ENCODE measurements at places on chromosomes 13 and 19. TPM values are rescaled to one million over a fixed set of nuclear protein-coding genes. Genes with fewer than 3 reads are reported as not detected.

DNA sequence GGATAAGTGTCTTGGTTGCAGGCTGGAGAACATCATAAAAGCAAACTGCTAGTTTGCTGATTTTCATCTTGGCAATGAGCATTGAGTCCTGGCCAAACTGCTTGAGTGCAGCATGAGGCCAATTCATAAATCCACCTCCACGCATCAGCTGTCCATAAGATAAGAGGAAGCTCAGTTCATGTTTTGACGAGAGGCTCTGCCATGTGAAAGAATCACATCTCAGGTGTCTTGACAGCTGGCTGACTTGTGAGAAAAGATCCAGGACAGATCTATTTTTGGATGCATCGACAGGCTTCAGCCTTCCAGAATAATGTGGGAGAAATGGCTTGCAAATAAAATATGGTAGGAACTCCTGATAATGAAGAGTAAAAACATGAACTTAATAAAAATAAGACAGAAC lies 5.4 kb upstream of the ZNF682 start:
- DNase-seq = no peak

DNA sequence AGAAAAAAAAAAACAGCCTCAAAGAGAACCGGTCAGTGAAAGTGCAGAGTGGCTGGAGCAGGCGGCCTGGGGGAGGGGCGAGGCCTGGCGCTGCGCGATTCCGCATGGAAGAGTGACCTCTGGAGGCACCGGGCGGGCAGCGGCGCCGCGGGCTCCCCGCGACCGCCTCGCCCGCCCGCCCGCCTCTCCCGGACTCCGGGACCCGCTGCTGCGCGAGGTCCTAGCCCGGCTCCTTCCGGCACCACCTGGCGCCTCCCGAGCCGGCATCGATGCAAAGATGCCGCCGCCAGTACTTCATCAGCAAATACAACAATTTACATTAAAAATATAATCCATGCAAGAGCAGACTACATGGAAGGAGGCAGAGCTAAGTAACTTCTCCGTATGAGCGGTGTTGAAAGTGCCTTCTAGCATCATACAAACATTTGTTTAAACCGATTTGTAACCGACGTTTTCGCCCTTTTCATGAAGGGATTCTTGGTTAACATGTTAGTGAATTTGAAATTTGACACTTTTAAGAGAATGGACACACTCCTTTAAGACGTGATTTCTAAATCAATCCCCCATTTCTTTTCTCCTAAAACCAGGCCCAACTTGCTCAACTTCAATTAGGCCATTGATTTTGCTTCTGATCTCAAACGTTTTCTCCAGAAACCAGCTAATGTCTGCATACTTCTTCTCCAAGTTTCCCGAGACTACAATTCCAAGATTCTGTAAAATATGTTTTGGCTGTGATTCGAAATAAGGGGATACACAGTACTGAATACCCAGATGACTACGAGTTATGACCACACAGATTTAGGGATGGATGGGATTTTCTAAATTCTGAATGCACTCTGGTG lies 2.1 kb downstream of the EFNB2 start:
- DNase-seq = peak; percentile 83

DNA sequence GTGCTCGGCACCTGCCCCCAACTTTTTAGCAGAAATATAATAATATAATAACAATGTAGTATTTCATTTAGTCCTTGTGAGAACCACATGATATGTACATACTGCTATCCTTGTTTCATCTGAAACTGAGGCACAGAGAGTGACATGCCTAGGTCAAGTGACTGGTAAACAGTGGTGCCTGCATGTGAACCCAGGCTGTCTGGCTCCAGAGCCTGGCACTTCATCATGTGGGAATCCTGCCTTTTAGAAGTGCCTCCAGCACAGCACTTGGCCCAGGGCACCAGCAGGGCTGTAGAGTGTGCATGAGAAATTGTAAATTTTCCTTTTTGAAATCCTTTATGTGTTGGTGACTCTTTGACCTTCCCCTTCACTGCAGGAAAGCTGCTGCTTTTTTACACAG lies 27.4 kb downstream of the PRAM1 start:
- DNase-seq = no peak

Gene ALKBH6
- 11.5 TPM for total RNA-seq

GRCh38 chr19:13989487-13989886 lies 16.6 kb downstream of the RFX1 start:
- DNase-seq = no peak

DNA sequence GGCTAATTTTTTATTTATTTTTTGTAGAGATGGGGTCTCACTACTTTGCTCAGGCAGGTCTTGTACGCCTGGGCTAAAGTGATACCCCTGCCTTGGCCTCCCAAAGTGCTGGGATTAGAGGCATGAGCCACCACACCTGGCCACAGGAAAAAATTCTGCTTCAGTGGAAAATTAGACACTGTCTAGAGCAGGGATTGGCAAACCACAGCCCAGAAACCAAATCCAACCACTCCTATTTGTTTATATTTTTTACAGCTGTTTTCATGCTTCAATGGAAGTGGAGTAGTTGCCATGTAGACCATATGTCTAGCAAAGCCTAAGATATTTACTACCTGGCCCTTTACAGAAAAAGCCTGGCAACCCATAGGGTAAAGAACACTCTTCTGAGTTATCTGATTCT lies 123.7 kb upstream of the MRI1 start:
- DNase-seq = no peak

- DNase-seq = no peak
Measured at GRCh38 chr19:10681658-10682057, 19.6 kb upstream of the QTRT1 start.

Gene AMER2
- not detected for total RNA-seq

Gene EHD2
- total RNA-seq = 133 TPM

Gene ZNF606
- total RNA-seq = 8.9 TPM

GRCh38 chr19:2733930-2734588 lies 5.8 kb downstream of the SLC39A3 start:
- DNase-seq = no peak

DNA sequence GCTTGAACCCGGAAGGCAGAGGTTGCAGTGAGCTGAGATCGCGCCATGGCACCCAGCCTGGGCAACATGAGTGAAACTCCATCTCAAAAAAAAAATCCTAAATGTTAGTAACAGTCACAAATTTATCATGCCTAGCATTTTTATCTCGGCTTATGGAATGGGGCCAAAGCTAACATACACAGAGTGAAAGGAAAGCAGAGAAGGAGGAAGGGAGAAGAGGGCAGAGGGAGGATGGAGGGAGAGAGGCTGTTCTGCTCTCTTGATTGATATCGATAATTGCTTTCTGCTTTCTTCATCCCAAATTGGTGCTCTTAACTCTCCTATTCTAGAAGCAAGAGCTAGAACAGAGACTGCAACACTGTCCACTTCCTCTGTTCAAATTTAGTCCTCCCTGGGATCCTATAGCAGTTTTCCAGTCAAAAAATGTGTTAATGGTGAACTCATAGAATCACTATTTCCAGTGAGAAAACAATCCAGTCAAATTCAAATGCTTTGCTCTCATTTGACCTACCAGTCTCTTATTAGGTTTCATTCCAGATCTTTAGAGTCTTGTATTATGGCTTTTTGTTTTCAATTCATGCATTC lies 15.8 kb upstream of the TUBGCP3 start:
- no peak for DNase-seq

- DNase-seq = no peak
Measured at GRCh38 chr13:83549671-83550070, 332.6 kb downstream of the SLITRK1 start.

GRCh38 chr19:27774827-27775226 lies 1438.1 kb downstream of the UQCRFS1 start:
- no peak for DNase-seq

Gene RXFP2
- total RNA-seq = not detected

- no peak for DNase-seq
Measured at GRCh38 chr13:97276862-97277269, 54.7 kb downstream of the MBNL2 start.

Gene ADAMTS10
- 6.5 TPM for total RNA-seq

Gene SLITRK5
- under 0.01 TPM for total RNA-seq

DNA sequence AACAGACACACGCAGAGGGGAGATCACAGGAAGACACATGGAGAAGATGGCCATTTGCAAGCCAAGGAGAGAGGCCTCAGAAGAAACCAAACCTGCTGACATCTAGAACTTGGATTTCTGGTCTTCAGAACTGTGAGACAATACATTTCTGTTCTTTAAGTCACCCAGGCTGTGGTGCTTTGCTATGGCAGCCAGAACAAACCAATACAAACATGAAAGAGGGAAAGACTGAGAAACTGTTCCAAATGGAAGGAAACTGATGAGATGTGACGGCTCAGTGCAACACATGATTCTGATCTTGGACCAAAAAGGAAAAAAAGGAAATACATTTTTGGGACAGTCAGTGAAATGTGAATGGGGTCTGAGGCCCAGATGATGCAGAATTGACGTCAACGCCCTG lies 30.2 kb upstream of the SACS start:
- DNase-seq = no peak

- no peak for DNase-seq
Measured at GRCh38 chr19:2051773-2052704, 995 bp upstream of the MKNK2 start.

GRCh38 chr13:53490752-53491151 lies 462.1 kb downstream of the OLFM4 start:
- no peak for DNase-seq

Gene TEAD2
- 31.1 TPM for total RNA-seq

- no peak for DNase-seq
Measured at GRCh38 chr13:45715351-45715750, 13.2 kb downstream of the CBY2 start.

DNA sequence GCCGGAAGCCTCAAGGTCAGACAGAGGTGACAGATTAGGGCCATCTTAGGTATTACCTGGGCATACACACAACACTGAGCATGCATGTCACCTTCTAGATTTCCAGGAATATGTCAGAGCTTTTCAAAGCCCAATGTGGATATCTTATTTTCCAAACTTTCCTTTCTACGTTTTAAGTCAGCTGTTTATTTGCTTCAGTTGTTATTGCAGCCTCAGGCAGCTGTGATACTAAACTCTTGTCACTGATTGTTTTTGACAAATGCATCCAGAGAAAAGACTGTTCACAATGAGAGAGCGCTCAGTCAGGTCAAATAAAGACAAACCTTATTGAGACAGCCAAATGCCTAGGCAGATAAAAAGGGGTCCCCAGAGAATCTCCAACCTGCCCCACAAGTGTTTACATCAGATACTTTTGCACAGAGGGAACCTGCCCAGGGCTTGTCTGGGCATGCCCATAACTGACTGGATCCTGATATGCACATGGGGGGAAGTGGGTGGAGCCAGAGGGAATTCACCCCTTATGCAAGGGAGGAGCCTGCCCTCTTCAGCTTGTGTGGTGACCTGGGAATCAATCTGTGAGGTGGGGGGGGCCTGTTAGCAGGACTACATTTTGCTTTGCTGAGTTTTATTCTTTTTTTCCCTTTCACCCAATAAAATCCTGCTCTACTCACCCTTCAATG lies 28.5 kb downstream of the MED4 start:
- DNase-seq = no peak

GRCh38 chr13:39577203-39577602 lies 25.8 kb downstream of the LHFPL6 start:
- no peak for DNase-seq

Gene RFX2
- 4.0 TPM for total RNA-seq

- DNase-seq = no peak
Measured at GRCh38 chr13:68081061-68081460, 850.9 kb upstream of the PCDH9 start.

GRCh38 chr19:19321141-19321577 lies 530 bp downstream of the MAU2 start:
- DNase-seq = no peak

DNA sequence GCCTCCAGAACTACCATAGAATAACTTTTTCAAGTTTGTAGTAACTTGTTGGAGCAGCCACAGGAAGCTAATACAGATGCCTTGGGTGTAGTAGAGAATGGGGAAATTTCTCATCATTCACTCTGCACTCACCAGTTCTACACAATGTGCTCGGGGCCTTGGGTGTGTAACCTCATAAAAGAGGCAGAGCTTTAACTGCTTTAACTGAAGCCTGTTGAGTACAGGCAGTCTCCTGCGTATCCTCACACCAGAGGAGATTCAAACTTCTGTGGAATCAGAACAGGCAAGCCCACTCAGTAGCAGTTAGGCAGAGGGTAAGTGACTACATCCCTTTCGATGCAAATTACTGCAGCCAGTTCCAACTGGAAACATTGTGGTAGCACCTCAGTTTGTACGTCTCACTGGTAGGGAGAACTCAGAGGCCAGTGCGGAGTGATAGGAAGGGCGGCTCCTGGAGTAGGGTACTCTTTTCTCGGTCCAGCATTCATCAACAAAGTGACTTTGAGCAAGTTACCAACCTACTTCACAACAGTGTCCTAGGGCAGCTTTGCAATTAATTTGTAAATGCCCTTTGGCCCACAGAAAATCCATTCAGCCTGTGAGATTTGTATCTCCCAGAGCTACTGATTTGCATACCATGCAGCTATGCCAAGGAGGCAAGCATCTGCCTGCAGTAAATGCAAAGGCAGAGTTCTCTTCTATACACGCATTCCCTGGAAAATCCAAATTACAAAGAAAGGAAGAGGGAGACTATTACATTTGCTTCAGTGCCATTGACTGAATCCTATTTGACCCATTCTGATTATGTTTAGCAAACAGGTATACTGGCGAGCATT lies 904.3 kb downstream of the DIAPH3 start:
- DNase-seq = no peak

- DNase-seq = no peak
Measured at GRCh38 chr13:42039457-42039945, 8.9 kb upstream of the DGKH start.

Gene TEX101
- total RNA-seq = not detected

DNA sequence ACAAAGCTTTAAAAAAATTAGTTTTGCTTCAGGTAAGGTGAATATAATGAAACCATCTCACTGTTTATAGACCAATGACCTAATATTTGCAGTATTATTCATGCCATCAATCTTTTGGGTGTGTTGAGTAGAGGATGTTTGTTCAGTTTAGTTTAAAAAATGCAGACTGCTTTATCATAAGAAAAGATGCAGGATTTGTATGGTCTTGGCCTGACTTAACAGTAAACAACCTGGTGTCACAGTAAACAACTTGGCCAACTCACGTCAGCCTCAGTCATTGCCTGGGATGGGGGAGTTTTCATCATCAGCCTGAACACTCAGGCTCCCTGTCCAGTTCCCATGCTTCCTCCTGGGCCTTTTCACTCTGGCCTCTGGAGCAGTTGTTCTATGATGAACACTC lies 55.1 kb downstream of the LMO7 start:
- DNase-seq = no peak

Gene HTR2A
- total RNA-seq = not detected

Gene WDR88
- total RNA-seq = not detected

DNA sequence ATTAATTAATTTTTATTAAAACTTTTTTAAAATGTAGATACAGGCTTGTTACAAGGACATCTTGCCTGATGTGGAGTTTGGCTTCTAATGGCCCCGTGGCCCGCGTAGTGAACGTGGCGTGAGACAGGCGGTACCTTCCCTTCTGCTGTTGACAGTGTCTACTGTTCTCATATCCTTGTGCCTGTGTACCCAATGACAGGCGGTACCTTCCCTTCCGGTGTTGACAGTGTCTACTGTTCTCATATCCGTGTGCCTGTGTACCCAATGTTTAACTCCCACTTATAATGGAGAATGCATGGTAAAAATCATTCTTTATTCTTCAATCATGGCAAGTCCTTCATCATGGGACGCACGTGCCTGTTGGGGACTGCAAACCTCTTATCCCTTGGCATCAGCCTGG lies 79.1 kb upstream of the ZNF835 start:
- no peak for DNase-seq

GRCh38 chr19:16771618-16772017 lies 52.0 kb downstream of the NWD1 start:
- DNase-seq = peak; percentile 78

Gene SIGLEC14
- total RNA-seq = 1.3 TPM

Data from heart left ventricle (tissue), 16 donors.